ENCODE measurements at places on chromosomes 3 and 15. TPM values are rescaled to one million over a fixed set of nuclear protein-coding genes. Genes with fewer than 3 reads are reported as not detected.
A peak's percentile ranks its signal among the peaks of the same experiment; 100 is the strongest.

PLOD2 gene
- 20.7 TPM for polyA plus RNA-seq

NOX5 gene
- polyA plus RNA-seq = 0.03 TPM

KPNA4 gene
- 15.1 TPM for polyA plus RNA-seq

MME gene
- 9.2 TPM for polyA plus RNA-seq

WDR72 gene
- polyA plus RNA-seq = 0.10 TPM

CGNL1 gene
- 13.0 TPM for polyA plus RNA-seq

CRYGS gene
- polyA plus RNA-seq = 5.8 TPM

TIMP4 gene
- 1.4 TPM for polyA plus RNA-seq

CCR4 gene
- 1.0 TPM for polyA plus RNA-seq

ARID3B gene
- polyA plus RNA-seq = 10.1 TPM

MASP1 gene
- 0.47 TPM for polyA plus RNA-seq

DNA sequence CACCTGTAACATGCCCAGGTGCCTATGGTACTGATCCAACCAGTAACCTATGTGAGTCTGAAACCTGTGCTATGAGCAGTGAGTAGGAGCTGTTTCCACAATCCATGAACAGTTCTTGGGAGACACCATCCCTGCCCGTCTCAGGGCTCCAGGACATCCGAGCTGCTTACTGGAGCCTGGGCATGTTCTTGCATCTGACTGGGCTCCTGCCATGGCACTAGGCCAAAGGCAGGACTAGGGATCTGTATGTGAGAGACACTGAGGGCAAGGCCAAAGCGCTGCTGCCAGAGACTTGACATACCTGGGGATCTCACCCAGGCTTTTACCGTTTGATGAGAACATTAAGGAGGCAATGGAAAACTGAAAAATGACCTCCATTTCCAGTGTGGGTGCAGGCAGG lies 59.8 kb downstream of the WDR76 start:
- DNase-seq = no peak

DNA sequence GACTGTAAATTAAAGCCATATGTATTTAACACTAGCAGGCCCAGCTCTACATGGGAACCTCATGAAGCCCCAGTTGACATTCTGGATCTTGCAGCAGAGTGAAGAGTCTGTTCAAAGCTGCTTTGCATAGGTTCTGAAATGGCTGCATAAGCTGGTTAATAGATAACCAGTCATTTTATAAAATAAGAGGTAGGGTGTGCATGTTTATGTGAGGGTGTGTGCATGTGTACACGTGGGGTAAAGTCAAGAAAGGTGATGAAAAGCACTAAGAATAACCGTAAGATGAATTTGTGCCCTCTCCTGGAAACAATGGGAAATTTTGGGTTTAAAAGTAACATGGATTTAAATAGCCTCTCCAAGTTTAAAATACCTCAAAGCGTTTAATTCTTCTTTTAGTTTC lies 33.0 kb downstream of the PAQR9 start:
- no peak for DNase-seq

DNA sequence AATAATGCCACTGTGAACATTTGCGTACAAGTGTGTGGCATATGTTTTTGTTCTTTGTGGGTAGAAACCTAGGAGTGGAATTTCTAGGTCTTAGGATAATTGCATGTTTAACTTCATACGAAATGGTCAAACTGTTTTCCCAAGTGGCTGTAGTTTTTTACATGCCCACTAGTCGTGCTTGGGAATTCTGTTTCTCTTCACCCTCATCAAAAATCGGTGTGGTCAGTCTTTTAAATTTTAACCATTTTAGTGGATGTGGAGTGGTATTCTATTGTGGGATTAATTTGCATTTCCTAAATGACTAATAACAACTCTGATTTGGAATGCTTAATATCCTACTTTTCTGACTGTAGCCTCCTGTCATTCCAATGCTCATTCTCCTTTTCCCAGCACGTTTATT lies 27.6 kb downstream of the ZFAND6 start:
- DNase-seq = no peak

DNA sequence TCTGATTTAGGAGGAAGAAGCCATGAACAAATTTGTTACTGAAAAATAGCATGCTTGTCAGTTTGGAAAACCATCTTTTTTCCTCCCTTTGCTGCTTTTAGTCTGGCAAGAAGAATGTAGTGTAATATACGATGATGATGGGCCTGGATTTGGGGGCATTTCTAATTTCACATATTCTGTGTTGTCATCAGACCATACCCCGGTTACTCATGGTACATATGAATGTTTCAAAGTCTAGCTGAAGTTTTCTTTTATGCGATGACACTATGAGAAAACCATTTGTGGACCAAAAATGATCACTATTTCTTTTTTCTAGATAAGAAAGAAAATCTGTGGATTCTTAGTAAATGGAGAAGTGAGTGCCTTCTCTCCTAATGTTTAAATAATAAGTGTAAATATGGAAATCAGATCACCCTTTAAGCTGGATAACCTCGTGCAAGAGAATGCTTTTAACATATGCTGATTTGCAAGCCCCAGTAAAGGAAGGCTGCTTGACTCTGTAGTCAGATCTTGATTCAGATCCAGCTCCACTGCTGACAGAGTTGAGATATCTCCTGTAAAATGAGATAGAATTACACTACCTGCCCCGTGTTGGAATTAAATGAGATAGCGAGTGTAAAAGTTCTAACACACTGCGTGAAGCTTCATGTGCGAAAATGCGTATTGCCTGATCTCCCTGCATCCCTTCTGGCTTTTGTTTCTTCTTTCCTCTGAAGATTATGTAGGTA lies 3.0 kb downstream of the MEF2A start:
- DNase-seq = peak; percentile 11

DNA sequence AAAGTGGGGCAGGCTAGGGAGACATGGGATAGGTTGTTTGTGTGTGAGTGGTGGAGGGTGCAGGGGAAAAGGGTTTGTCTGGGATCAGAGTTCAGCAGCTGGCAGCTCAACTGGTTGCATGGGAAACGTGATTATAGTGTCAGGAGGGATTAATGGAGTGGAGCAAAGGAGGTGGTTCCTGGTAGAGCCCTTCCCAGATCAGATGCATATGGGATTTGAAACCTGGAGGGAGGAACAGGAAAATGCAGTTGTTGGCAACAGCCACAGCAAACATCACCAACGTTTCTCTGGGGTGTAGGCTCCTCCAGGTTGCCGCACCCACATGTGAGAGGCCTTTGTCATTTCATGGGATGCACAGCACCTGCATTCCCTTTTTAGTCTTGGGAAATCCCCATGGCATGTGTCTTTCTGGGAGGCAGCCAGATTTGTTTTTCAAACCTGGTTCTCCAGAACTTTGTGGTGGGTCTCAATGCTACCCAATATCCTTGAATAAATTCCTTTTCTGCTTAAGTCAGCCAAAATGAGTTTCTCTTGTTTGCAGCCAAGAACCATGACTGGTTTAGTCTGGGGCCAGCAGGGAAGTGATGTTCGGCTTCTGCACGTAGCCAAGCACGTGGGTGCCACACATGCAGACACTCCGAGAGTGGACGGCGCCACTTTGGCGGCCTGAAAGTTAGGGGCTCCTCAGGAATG lies 61.3 kb downstream of the BDH1 start:
- no peak for DNase-seq

DNA sequence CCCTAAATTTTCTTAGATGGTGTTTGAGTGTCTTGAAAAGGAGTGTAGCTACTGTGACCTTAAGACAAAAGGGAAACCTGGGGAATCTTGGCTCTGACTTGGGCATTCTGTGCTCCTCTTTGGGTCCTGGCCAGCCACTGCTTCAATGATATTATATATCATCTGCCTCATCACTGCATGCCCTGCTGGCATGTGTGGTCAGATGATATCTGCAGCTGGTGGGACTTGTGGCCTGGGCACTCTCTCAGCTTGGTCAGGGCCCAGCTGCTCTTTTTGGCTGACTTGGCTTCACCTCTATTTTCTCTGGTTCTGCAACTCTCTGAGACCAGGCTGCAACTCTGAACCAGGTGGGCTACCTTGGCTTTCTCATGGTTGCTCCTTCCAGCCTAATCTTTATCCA lies 446.1 kb upstream of the RARB start:
- DNase-seq = no peak

- DNase-seq = no peak
These were observed 226.9 kb downstream of the ADAMTS9 start for GRCh38 chr3:64460877-64461276.

- DNase-seq = no peak
These were observed 354.4 kb downstream of the NTRK3 start for GRCh38 chr15:87901926-87902690.

- peak; percentile 63 for DNase-seq
These were observed 76.3 kb upstream of the COL8A1 start for GRCh38 chr3:99562138-99562537.

GRCh38 chr3:10173095-10173925 lies 8.6 kb downstream of the IRAK2 start:
- DNase-seq = no peak

DNA sequence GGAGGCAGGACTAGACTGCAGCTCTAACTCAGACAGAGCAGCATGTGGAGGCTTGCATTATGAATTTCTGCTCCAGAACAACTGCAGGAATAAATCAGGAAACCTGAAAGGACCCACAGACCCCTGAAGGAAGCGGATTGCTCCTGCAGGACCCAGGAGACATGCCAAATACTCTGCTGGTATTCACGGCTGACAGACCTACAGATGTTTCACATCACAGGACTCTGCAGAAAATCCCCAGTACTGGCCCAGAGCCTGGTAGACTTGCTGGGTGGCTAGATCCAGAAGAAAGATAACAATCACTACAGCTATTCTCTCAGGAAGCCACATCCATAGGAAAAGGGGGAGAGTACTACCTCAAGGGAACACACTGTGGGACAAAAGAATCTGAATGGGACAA lies 942.1 kb downstream of the AGBL1 start:
- no peak for DNase-seq

GRCh38 chr3:5136919-5137429 lies 14.9 kb downstream of the ARL8B start:
- DNase-seq = no peak

DNA sequence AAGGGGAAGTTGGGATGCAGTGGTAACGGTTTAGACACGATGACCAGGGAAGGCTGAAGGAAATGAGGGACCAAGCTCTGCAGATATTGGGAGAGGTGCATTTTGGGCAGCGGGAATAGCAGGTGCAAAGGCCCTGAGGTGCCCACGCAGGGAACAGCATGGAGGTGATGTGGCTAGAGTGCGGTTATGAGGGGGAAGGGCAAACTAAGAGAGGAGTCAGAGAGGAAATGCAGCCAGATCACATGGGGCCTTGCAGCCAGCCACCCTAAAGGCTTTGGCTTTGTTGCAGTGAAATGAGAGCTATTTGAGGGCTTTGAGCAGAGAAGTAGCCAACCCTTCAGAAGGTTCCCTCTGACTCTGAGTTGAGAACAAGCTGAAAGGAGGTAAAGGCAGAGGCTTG lies 2.6 kb downstream of the SPATA12 start:
- no peak for DNase-seq

GRCh38 chr3:194871143-194871863 lies 185.6 kb downstream of the FAM43A start:
- DNase-seq = peak; percentile 60

- DNase-seq = peak; percentile 87
These were observed 11.8 kb downstream of the SAMD7 start for GRCh38 chr3:169923189-169923588.

GRCh38 chr15:70512772-70513362 lies 250.5 kb downstream of the UACA start:
- no peak for DNase-seq

- DNase-seq = peak; percentile 66
These were observed 12.9 kb downstream of the SEC11A start for GRCh38 chr15:84702961-84703482.

DNA sequence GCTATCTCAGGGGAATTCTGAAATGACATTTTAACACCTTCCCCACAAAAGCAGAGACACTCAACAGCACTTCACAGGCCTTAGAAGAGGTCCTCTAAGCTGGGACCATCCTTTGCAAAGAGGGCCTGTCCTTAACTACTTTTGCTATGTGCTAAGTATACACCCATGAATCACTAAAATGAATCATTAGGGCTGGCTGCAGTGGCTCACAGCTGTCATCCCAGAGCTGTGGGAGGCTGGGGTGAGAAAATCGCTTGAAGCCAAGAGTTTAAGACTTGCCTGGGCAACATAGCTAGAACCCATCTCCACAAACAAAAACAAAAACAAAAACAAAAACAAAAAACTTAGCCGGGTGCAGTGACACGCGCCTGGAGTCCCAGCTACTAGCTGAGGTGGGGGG lies 53.9 kb upstream of the MELTF start:
- DNase-seq = no peak

DNA sequence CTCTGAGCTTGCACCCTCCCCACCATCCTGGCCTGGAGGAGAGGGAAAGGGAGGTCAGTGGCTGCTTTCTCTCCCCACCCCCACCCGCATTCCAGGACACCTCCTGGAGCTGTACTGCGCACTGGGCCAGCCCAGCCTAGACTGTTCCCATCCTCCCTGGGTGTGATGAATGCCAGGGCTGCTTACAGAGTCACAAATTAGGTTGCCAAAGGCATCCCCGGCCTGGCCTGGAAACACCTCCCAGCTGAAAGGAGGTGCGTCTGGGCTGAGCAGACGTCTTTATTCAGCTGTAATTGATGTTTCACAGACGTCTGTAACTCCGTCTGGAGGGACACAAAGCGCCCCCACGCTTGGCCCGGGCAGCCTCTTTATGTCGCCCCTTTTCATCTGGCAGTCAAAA lies 47.6 kb downstream of the RHCG start:
- DNase-seq = no peak

DNA sequence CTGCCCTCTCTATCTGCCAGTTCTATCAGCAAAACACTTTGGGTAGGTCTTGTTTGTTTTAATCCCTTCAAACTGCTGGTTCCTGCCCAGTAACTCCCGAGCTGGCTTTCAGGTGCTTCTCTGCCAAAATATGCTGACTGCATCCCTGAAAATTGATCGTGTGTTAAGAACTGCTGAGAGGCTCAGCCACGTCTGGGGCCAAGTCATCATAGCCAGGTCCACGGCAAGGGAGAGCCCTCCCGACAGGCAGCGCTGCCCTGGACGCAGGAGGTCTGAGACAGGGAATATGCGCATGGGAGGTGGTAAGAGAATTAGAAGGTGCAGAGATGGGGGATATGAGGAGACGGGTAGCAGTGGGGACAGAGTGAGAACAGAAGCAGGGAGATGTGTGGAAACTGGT lies 179.7 kb upstream of the TOPAZ1 start:
- no peak for DNase-seq

DNA sequence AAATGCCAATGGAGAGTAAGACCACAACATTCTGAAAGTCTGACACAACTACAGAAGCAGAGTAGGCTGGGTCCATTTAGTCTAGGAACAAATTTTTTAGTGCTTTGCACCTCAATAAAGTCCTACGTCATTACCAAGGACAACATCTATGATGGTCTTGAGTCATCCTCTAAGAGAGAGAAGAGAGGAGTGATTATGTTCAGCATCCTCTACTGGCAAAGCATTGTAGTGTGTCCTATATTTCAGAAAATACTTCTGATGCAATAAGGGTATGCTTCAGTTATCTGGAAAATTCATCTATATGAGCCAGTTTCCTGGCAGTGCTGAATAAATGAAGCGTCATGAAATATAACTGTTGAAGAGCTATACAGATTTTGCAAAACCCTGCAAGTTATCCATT lies 95.6 kb downstream of the P2RY1 start:
- no peak for DNase-seq

GRCh38 chr15:97867870-97868269 lies 92.6 kb upstream of the ARRDC4 start:
- DNase-seq = no peak
